ENCODE measurements at places on chromosomes 2 and 18.

DNA sequence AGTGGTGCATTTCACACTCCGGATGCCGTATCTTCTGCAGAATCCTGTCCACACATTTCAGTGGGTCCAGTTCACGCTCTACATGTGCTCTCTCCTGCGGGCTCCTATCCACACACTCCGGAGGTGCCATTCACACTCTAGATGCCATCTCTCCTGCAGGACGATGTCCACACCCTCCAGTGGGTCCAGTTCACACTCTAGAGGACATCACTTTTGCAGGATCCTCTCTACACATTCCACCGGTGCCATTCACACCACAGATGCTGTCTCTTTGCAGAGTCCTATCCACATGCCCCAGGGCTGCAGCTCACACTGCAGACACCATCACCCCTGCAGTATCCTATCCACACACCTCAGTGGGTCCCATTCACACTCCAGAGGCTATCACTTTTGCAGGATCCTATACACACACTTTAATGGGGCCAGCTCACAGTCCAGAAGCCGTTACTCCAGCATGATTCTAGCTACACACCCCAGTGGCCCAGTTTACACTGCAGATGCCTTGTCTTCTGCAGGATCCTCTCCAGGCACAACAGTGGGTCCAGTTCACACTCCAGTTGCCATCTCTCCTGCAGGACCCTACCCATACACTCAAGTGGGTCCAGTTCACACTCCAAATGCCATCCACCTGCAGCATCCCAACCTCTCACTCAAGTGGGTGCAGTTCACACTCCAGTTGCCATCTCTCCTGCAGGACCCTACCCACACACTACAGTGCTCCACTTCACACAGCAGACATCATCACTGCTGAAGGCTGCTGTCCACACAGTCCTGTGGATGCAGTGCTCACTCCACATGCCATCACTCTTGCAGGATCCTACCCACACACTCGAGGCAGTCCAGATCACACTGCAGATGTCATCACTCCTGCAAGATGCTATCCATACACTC, 2.1 kb upstream of the PXDN start:
- no peak for DNase-seq

DNA sequence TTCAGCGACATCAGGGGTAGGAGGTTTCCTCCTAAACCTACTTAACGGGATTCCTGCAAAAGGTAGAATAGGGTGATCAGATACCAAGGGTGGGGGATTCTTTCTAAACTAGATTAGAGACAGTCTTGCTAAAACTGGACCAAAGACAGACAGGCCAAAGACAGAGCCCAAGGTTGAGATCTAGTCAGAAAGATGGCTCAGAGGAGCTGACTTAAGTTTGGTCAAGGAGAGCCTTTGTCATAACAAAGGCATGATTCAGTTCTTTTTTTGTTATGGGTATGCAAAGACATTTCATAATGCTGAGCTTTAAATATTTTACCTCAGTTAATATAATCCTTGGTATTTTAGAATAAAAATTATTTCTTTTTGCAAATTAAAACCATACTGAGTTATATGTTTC, 17.8 kb upstream of the GPR75 start:
- no peak for DNase-seq

DNA sequence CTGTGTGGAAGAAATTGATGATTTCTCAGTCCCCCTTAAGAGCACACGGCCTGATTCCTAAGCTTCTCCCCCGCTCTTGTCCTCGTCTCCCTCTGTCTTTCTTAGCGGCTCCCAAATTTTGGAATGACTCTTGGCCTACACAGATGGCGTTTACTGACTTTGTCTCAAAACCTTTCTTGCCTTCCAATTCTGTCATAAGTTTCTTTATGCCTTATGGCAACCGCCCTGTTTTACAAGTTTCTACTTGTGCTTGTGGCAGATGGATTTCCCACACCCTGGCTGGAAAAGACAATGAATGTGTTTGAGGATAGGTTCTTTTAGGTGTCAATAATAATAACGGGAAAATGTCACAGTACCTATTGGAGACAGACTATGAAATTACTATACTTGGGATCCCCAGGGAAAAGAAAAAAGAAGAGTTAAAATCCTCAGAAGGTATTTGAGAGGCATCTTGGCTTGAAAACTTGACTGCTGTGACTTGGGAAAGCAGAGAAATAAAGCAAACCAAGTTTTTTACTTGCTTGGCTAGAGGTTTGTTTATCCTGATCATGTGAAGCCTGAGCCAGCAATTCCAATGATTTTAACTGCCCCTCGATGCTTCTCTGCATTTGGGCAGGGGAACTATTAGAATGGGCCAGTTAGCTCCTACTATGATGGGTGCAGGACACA, 276.4 kb downstream of the HRH4 start:
- DNase-seq: no peak

GRCh38 chr2:221254299-221254698, 317.8 kb downstream of the EPHA4 start:
- DNase-seq: no peak

DNA sequence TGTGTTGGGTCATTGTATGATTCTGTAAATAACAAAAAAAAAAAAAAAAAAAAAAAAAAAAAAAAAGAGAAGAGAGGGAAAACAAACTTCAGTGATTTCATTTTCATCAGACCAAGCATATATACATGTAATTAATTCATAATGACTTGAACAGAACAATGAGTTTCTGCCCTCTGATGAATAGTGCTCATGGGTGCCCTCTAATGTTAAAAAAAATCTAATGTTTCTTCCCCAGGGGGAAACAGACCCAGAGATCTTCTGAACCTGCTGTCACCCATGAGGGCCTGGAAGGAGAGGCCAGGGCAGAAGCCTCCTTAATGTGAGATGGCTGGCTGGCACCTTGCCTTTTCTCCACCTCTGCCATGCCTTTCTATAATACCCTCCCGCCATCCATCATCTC, 289.2 kb downstream of the ZNF521 start:
- no peak for DNase-seq

DNA sequence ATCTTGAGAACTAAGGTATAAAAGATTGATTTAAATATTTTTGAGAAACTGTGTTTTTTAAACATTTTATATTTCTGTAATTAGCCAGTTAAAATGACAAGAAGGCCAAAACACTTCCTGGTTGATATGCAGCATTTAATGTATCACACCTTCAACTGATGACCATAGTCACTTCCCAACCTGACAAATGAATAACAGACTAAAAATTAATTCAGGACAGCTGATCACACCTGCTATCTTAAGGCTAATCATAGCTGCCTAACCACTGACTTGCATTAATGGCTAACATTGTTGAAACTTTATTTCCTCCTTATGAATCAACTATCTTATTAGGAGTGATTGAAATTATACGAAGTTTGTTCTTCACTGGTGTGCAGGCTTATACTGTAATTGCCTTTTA, 125.8 kb upstream of the MSTN start:
- DNase-seq: no peak

DNA sequence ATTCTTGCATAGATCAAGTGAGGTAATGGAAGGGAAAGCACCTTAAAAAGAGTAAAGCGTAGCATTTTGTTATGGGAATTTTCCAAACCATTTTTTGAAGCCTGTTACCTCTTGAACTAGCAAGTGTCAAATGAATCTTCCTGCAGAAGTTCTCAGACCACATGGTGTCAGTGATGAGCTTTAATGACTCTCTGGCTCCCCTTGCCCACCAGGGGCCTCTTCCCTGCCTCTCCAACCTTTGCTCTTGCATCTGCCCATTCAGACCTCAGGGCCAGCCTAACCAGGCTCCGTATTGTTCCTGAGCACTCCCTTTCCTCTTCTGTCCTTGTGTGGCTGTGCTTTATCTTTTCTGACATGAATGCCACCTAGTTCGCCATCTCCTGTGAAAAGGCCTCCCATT, 155.9 kb downstream of the DIS3L2 start:
- no peak for DNase-seq

DNA sequence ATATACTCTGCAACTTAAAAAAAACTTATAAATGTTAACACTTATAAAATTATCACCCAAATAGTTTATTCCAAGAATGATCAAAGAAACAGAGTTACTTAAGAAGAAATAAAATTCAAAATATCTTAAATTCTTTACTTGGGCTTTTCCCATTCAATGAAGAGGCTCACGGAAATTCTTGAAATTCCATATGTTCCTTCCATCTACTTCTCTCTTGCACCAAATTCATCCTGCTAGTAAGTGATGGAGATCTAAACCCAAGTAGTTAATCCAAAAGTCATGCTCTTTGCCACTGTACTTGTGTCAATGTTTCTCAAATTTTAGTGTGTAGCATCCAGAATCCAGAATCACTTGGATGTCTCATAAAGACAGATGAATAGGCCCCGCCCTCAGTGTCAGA, 465.9 kb downstream of the TXNL1 start:
- DNase-seq: no peak

GRCh38 chr2:197261808-197262226, 48.8 kb downstream of the ANKRD44 start:
- no peak for DNase-seq

DNA sequence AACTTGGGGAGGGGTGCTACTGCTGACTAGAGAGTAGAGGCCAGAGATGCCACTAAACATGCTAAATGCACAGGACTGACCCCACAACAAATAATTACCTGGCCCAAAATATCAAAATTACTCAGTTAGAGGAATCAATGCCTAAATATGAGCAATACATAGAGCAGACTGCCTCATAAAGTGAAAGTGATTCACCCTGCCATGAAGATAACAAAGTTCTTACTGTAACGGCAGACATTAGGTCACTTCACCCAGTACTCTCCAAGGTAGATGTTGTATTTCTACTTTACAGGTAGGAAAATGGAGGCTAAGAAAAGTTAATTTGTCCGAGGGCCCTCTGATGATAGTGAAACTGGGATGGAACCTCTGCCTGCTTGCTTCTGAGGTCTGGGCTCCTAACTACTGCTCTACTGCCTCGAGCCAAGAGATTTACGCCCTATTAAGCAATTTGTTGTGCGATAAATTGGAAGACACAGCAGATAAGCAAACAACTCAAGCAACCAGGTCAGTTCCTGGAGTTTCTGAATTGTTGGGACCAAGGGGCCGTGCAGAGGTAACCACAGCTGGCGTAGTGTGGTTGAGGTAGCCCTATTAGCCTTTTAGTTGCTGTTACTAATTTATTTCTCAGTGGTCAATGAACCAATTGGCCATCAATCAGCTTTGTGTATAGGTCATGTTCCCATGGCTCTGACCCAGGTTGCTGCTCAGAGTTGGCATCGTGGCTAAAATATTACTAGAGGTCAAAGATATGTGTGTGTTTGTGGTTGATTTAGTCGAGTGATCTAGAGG, 4.8 kb downstream of the DHRS9 start:
- no peak for DNase-seq

DNA sequence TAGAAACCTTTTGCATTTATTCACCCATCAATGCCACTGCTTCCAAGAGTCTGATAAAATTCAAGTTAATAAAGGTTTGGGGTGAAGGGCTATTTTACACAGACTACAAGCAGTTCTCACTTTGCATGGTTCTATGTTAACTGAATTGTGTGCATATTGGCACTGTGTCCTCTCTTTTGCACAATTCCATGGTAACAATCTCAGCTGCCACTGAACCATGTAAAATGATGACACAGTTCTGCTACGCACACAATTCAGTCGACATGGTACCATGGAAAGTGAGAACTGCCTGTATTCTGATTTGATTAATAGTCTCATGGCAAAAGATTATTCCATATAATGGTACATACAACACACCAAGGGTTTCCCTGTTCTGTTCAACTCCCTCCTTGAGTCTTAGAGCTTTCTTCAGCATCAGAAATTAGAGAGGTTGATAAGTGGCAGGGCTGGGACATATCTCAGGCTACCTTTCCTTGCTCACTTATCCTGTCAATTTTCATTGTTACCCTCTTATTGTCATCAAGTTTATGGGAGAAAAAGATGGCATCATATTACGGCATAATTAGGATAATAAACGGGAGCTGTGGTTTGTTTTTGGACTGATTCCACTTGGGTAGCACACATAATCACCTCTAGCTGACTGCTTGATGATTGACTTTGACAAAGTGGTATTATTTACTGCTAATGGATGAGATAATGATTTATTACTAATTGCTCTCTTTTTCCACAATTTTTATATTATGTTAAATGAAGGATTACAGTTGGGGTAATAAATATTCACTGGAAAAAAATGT, 139.3 kb upstream of the CREB1 start:
- no peak for DNase-seq

DNA sequence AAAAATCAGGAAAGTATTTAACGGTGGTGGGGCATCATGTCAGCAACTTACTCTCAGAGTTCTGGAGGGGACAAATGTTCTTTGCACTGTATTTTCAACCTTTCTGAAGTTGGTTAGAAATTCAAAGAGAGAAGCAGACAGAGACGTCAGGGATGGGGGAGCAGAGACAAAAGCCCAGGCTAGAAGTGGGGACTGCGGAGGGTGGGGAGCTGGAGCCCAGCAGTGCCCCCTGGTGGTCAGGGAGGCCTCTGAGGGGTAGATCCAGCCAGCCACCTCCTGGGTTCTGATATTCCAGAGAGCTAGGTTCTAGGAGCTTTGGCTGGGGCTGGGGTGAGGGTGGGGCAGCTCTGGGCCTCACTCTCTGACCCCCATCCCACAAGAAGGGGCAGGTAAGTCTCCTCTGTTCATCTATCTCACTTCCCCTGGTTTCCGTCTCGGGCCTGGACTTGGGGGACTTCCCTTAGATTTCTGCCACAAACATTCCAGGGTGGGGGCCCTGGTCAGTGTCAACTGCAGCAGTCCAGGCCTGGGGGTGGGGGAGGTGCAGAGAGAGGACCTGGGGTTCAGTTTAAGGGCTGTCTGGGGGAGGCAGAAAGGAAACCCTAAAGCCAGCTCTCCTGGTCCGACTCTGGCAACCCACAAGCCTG, 8.9 kb downstream of the TNS1 start:
- peak; percentile 9 for DNase-seq

GRCh38 chr2:150759106-150759505, 271.6 kb upstream of the RND3 start:
- DNase-seq: no peak

DNA sequence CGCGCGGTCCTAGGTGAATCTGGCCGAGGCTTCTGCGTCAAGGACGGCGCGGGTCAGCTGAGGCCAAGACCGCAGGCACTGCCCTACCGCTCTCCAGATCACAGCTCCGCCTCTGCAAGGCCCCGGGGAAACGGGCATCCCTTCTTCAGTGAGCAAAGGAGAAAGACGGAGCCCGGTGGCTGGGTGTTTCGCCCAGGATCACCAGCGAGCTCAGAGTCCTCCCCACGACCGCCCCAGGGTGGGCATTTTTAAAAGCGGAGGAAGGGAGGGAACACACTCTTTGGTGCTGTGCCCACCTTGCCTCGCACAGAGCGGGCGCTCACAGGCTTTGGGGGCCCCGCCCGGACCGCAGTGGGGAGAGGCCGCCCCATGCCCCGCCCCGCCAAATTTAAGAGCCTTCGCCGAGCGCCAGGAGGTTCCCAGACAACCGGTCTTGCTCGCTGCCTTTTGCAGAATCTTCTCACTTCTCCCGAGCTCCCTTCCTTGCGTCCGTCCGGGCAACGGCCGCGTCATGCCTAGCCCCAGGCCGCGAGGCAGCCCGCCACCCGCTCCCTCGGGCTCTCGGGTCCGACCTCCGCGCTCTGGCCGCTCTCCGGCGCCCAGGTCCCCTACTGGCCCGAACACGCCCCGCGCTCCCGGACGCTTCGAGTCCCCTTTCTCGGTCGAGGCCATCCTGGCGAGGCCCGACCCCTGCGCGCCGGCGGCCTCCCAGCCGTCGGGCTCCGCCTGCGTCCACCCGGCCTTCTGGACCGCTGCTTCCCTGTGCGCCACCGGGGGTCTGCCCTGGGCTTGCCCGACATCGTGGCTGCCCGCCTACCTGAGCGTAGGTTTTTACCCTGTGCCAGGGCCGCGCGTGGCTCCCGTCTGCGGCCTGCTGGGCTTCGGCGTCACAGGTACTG, at the start of gene NOTO:
NOTO (plus strand) TSS at position 419 of the 899 bp plus-strand sequence; CDS start at position 512, 93 bp downstream.
- no peak for DNase-seq

- no peak for DNase-seq
These were observed 185.7 kb downstream of the MTCL1 start for GRCh38 chr18:8890957-8891464.

- no peak for DNase-seq
These were observed 672.8 kb upstream of the SYT4 start for GRCh38 chr18:43950062-43950461.

Measured in NCI-H1092 (cell line).